B cell (primary cell): ENCODE measurements at places on chromosomes 2 and 18. TPM values are rescaled to one million over a fixed set of nuclear protein-coding genes. Genes with fewer than 3 reads are reported as not detected.

The UGT1A10 gene
- polyA plus RNA-seq = not detected in 2 replicates

The CYP26B1 gene
- not detected in 2 replicates for polyA plus RNA-seq

The HOXD8 gene
- not detected in 2 replicates for polyA plus RNA-seq

The POLE4 gene
- polyA plus RNA-seq = 17.5 and 23.3 TPM in 2 replicates

The PLB1 gene
- 0.17 and 0.51 TPM in 2 replicates for polyA plus RNA-seq

The C18orf32 gene
- polyA plus RNA-seq = 20.8 and 25.0 TPM in 2 replicates

The MRO gene
- not detected in 2 replicates for polyA plus RNA-seq

The IL37 gene
- polyA plus RNA-seq = not detected in 2 replicates

The DUSP19 gene
- 0.13 and 0.40 TPM in 2 replicates for polyA plus RNA-seq

The CRYGC gene
- polyA plus RNA-seq = not detected in 2 replicates

The IL1R2 gene
- not detected in 2 replicates for polyA plus RNA-seq

The SDC1 gene
- polyA plus RNA-seq = 0.22 and 0.23 TPM in 2 replicates

The CPLX4 gene
- polyA plus RNA-seq = not detected in 2 replicates

The CLEC4F gene
- 0.20 TPM in 1 of 2 replicates, not detected in the other for polyA plus RNA-seq

The MTLN gene
- polyA plus RNA-seq = 5.1 and 27.2 TPM in 2 replicates

The POTEE gene
- not detected in 2 replicates for polyA plus RNA-seq

The IL1RN gene
- 0.40 and 0.79 TPM in 2 replicates for polyA plus RNA-seq

The RASGRP3 gene
- 107 and 241 TPM in 2 replicates for polyA plus RNA-seq

The LRATD1 gene
- not detected in 2 replicates for polyA plus RNA-seq

The COBLL1 gene
- 29.0 and 45.1 TPM in 2 replicates for polyA plus RNA-seq

The FSIP2 gene
- polyA plus RNA-seq = 0.01 and 0.04 TPM in 2 replicates

The CCDC141 gene
- 2.0 and 2.1 TPM in 2 replicates for polyA plus RNA-seq

The FEV gene
- not detected in 2 replicates for polyA plus RNA-seq

The TFPI gene
- polyA plus RNA-seq = not detected in 2 replicates

The TMEM37 gene
- not detected in 2 replicates for polyA plus RNA-seq

The TMEFF2 gene
- not detected in 2 replicates for polyA plus RNA-seq

The PXDN gene
- 0.21 and 0.29 TPM in 2 replicates for polyA plus RNA-seq

The SPHKAP gene
- not detected in 2 replicates for polyA plus RNA-seq

The TTR gene
- not detected in 2 replicates for polyA plus RNA-seq

The CBLN2 gene
- not detected in 2 replicates for polyA plus RNA-seq

The PROM2 gene
- 0.67 and 1.2 TPM in 2 replicates for polyA plus RNA-seq

The SP110 gene
- 124 and 162 TPM in 2 replicates for polyA plus RNA-seq

The LINC00305 gene
- polyA plus RNA-seq = not detected in 2 replicates

The AQP4 gene
- not detected in 2 replicates for polyA plus RNA-seq

The ERBB4 gene
- not detected in 2 replicates for polyA plus RNA-seq

The C2orf80 gene
- not detected in 2 replicates for polyA plus RNA-seq

The CHRND gene
- polyA plus RNA-seq = not detected in 2 replicates

The ELP2 gene
- polyA plus RNA-seq = 45.7 and 65.1 TPM in 2 replicates

The SP9 gene
- polyA plus RNA-seq = not detected in 2 replicates

The NPPC gene
- 0.33 TPM in 1 of 2 replicates, not detected in the other for polyA plus RNA-seq

The UPP2 gene
- polyA plus RNA-seq = not detected in 2 replicates

The TMEM198 gene
- polyA plus RNA-seq = 1.1 and 2.3 TPM in 2 replicates

The LYPD6 gene
- polyA plus RNA-seq = not detected in 2 replicates

The NEUROD1 gene
- not detected in 2 replicates for polyA plus RNA-seq

The EXOC6B gene
- 2.4 and 4.8 TPM in 2 replicates for polyA plus RNA-seq

The LIMS4 gene
- polyA plus RNA-seq = 0.07 TPM in 1 of 2 replicates, not detected in the other

The LRRC30 gene
- polyA plus RNA-seq = not detected in 2 replicates

The FBLN7 gene
- 0.13 and 0.46 TPM in 2 replicates for polyA plus RNA-seq

The MAL gene
- 2.0 and 3.0 TPM in 2 replicates for polyA plus RNA-seq

The RMDN2 gene
- polyA plus RNA-seq = 6.6 and 6.8 TPM in 2 replicates

The HOXD3 gene
- not detected in 2 replicates for polyA plus RNA-seq

The SELENOI gene
- 3.4 and 9.3 TPM in 2 replicates for polyA plus RNA-seq

The ARMC9 gene
- 0.27 and 0.40 TPM in 2 replicates for polyA plus RNA-seq

The ALPG gene
- not detected in 2 replicates for polyA plus RNA-seq

The ASXL3 gene
- not detected in 2 replicates for polyA plus RNA-seq

The APCDD1 gene
- 0.79 and 1.0 TPM in 2 replicates for polyA plus RNA-seq

The KRTCAP3 gene
- 8.6 TPM in 2 replicates for polyA plus RNA-seq
